ENCODE measurements at places on chromosomes 6 and 20.

GRCh38 chr6:42704937-42705374, 17.4 kb downstream of the PRPH2 start:
- no peak for DNase-seq

DNA sequence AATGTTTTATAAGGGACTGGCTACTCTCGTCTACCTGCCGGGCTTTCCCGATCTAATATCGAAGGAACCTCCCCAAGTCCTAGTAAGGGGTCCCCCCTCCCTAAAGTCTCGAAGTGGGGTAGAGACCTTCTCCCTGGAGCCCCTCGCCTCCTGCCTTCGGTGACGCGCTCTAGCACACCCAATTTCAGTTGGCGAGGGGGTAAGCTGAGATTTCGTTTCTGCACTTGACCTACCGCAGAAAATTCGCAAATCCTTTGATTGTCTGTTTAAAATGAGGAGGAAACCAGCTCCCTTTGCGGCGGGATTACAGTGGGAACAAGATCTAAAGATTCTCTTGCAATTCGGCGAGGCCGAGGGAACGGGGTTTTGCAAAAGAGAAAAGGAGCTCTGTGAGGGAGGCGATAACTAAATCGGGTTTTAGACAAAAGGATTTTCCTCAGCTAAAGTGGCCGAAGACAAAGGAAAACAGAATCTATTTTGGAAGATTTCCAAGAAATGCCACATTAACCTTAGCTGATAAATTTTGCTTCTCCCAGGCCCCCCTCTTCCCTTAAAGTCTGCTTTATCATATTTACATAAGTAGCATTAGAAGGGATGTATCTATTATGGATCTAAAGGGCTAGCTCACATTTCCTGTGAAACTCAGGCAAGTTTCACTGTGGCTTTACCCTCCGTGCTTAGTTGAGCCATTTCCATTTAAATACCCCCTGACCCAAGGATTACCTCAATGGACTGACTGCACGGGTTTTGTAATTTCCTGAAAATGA, 8.4 kb downstream of the SIM1 start:
- no peak for DNase-seq

DNA sequence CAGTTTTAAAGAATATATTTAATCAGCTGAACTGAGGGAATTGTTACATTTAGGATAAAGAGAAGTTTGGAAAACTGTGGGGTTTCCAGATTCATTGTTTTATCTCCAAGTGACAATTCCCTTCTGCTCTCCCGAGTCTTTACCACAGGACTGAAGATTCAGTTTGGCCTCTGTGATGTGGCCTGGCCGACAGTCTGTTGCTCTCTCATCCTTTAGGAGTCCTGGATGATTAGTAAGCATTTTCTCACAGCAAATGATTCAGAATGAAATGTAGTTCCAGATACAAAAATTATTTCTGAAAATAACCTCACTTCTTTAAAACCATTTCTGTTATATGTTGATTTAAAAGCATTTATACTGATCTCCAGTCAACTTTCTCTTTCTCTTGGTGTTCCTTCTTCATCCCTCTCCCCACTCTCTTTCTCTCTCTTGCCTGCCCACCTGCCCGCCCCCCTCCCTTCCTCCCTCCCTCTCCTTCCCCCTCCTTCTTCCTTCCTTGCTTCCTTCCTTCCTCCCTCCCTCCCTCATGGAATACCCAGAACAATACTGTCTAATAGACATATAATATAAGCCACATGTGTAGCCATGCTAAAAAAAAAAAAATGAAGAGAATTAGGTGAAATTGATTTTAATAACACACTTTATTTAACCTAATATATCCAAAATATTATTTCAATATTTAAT, 254.9 kb downstream of the PRL start:
- DNase-seq, result no peak

- peak; percentile 47 for DNase-seq
Measured at GRCh38 chr20:45415822-45416637, at the start of gene PIGT. PIGT (plus strand) TSS chr20:45416141; CDS start chr20:45416157, 16 bp downstream.

DNA sequence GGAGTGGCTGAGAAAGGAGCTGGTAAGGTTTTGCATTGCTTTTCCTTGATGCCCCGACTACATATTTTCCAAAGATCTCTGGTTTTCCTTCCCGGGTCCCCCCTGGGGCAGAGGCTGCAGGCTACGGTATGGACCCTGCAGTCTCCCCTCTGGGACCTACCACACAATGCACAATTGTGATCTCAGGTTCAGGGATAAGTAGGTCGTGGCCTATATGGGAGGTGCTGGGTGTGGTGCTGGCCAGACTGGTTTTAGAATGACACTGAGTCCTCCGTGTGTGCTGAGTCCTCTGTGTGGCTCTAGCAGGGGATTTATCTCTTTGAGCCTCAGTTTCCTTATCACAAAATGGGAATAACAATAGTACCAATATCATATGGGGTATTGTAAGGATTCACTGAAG, 376 bp downstream of the C20orf202 start:
- no peak for DNase-seq

- DNase-seq, result no peak
Measured at GRCh38 chr6:153162646-153163045, 31.6 kb upstream of the RGS17 start.

- peak; percentile 40 for DNase-seq
Measured at GRCh38 chr6:154156135-154156896, 117.3 kb downstream of the OPRM1 start.

- DNase-seq, result no peak
Measured at GRCh38 chr6:157867155-157867559, 44.1 kb downstream of the SNX9 start.

- DNase-seq, result no peak
Measured at GRCh38 chr6:138544501-138544900, 45.2 kb upstream of the NHSL1 start.

All from 8988T (cell line).